ENCODE measurements at places on chromosomes 7 and 10.

DNA sequence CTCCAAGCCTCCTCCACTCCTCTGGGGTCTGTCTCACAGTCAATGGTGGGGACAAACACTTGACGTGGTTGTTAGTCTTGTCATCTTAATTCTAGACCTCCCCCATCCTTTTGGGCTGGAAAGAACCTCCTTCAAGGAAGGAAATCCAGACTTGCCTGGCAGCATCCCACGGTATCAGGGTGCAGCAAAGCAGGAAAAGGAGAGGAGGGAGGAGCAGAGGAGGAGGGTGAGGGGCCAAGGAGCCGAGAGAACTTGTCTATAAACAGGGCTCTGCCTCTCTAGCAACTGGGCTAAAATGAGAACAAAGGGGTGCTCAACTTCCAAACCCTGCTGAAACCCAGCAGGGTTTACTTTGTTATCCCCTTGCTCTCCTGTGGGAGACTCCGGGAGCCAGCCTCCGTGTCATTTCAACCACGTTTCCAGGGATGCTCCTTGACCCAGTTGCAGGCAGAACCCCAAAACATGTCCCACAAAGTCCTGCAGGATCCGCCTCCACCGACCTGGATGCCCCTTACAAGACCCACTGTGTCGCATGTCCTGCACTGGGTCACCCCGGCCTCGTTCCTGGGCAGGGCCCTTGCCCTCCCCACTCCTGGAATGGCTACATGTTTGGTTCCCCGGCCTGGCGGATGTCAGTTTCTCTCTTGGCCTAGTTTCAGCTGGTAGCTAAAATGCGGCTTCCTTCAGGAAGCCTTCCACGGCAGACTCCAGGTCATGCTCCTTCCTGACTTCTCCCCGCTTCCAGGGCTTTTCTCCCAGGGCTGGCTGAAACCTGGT lies 69.7 kb upstream of the MGMT start:
- no peak for DNase-seq
- H3K27ac ChIP-seq, result no peak overlapping the region
- H3K36me3 ChIP-seq, result no peaks in the 10 kb centered on the region
- H3K4me3 ChIP-seq, result no peak overlapping the region
- H3K4me1 ChIP-seq, result peaks cover 6% of the 10 kb centered on the region

DNA sequence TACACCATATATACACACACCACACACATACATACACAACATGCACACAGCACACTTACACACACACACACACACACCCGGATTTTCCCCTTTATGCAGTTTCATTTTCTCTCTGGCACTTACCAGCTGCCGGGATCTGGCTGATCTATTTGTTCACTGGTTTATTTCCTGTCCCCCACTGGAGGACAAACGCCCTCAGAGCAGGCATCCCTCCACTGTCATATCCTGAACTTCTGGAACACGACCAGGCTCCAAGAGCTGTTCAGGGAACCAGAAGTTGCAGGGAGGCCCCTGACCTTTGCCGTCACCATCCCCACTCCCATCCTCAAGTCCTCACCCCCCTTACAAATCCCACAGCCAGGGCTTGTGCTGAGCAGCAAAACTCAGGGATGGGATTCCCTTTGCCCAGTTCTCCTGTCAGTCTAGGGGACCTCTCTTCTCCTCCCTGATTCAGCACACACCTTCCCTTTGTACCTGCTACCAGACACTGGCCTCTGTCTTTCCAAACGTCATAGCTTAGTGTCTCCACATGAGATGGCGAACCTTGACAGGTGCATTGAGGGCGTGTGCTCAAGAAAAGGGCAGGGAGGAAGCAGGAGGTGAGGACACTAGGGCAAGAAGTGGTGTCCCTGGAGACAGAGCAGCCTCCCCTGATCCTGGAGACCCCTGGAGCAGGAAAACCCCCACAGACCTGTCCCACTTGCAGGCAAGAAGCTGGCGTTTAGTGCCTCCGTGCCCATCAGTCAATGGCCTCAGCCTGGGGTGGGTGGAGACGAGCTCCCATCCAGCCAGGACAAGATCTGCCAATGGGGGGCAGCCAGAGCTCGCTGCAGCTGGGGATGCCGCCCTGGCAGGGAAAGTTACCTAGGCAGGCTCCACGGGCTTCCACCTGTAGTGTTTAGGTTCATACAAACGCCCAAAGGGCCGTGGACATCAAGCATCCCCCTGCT lies 12.7 kb upstream of the DOCK1 start:
- DNase-seq, result no peak
- no peaks in the 10 kb centered on the region for H3K27me3 ChIP-seq
- H3K4me1 ChIP-seq, result no peaks in the 10 kb centered on the region
- no peaks in the 10 kb centered on the region for H3K36me3 ChIP-seq
- no peak overlapping the region for H3K4me3 ChIP-seq

DNA sequence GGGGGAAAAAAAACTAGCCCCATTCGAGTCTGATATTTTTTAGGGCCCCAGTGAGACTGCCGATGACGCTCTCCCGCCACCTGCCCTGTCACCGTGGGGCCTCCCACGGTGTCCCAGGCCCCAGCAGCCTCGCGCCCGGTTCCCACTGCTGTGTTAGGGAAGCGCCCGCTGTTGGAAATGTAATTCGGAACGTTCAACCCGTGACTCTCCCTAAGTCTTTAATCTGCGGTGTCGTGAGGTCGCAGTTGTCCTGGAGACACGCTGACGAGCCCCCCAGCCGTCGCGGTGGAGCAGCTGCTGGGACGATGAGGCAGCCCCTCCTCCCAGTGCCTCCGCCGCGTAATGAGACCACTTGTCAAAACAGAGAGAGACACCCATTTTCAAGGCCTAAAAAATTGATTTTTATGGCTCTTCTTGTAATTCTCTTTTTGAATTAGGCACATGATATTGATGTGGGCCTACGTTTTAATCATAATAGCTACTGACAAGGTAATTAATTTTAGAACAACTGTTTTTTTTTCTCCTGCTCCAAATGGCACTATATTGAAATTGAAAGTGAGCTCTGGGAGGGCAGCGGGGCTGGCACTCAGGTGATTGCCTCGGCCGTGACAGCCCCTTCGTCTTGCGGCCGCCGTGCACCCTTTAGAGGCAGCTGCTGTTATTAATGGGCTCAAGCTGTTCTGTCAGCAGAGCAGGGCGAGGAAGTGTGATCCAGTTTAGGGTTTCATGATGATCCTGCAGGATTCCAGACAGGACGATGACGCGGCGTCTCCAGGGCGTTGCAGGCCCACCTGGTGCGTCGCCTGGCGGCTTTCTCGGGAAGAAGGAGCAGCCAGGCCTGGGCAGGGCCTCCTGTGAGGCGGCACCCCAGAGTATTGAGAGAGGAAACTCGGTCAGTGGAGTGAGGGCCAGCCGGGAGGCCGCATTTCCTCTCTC lies 63.3 kb downstream of the NKX6-2 start:
- H3K4me1 ChIP-seq, result peaks cover 2% of the 10 kb centered on the region
- H3K4me3 ChIP-seq, result no peak overlapping the region
- no peaks in the 10 kb centered on the region for H3K36me3 ChIP-seq
- no peak for DNase-seq
- peak overlapping the region; percentile 60 for H3K27ac ChIP-seq

- H3K27me3 ChIP-seq, result no peaks in the 10 kb centered on the region
- no peaks in the 10 kb centered on the region for H3K4me1 ChIP-seq
- H3K36me3 ChIP-seq, result no peaks in the 10 kb centered on the region
- no peak overlapping the region for H3K4me3 ChIP-seq
- peak; percentile 48 for DNase-seq
These were observed 24.0 kb upstream of the PAPSS2 start for GRCh38 chr10:87635498-87636312.

GRCh38 chr10:125782054-125782453 lies 6.4 kb upstream of the MMP21 start:
- DNase-seq, result no peak
- no peaks in the 10 kb centered on the region for H3K27me3 ChIP-seq
- H3K27ac ChIP-seq, result no peak overlapping the region
- H3K36me3 ChIP-seq, result no peaks in the 10 kb centered on the region
- H3K4me1 ChIP-seq, result no peaks in the 10 kb centered on the region

DNA sequence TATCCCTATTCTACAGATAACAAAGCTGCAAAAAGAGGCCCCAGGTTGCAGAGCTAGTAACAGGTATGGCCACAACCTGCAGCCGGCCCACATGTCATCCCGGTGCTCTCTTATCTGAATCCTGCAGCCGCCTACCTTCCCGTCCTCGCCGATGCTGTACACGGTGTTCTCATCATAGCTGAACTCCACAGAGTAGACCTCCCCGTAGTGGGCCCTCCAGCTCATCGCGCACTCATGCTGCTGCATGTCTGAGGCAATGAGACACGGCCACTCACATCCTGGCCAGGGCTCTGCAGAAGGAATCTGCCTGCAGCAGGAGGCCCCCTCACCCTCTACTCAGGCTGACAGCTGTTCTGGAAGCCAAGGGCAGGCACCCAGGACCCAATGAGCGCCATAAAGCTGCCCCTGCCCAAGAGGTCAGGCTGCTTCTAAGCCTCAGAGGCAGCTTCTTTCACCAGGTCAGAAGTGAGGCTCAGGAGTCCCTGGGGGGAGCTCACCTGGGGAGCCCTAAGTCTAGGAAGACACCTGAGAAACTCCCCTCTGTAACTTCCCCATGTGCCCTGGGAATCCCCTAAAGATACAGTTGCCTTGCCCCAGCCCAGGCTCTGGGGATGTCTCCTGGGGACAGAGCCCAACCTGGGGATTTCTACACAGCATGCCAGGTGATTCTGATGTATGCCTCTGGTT lies 17.9 kb upstream of the CYREN start:
- peaks cover 2% of the 10 kb centered on the region for H3K36me3 ChIP-seq
- DNase-seq, result no peak
- no peak overlapping the region for H3K27ac ChIP-seq
- no peaks in the 10 kb centered on the region for H3K4me1 ChIP-seq
- H3K4me3 ChIP-seq, result no peak overlapping the region
